EL (cell line): ENCODE measurements at places on chromosomes 13 and 19.

DNA sequence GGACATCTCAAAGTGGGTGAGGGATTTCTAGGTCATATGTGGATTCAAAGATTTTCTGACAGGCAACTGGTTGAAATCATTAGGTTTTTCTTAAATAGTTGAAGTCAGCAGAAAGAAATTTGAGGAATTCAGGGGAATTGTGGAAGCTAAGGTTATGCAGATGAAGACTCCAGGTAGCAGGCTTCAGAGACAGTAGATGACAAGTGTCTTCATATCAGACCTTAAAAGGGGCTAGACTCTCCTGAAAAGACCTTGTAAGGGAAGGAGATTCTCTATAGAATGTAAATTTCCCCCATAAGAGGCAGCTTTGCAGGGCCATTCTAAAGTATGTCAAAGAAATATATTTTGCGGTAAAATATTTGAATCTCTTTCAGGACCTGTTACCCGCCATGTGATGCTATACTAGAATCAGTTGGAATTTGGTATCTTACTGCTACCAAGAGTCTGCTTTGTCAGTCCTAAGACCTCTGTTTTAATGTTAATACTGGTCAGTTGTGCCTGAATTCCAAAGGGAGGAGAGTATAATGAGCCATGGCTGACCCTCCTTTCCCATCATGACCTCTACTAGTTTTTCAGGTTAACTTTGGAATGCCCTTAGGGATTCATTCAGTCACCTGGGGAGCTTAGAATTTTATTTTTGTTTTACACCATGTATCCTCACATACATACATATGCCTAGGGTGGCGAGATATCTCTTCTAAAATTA, 1115.5 kb upstream of the SLC10A2 start:
- DNase-seq, result no peak

GRCh38 chr19:10292206-10292788, 2.5 kb downstream of the ICAM5 start:
- peak; percentile 81 for DNase-seq

- DNase-seq, result peak; percentile 50
These were observed 28.1 kb upstream of the MPHOSPH8 start for GRCh38 chr13:19605161-19605955.

DNA sequence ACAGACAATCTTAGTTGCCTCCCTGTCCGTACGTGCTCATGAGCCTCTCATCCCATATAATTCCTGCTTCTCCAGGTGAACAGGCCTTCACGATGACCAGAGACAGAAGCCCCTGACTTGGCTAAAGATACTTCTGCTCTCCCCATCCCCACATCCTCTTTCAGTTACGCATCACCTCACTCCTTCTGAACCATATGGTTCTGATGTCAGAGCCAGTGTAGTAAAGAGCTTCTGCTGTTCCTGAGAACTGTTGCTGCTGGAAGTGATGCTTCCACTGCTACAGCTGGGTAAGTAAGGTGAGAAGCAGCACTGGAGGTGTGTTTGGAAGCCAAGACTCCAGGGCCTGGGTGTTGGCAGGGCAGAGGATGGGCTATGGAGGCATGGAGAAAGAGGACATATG, 12.9 kb downstream of the SIGLECL1 start:
- no peak for DNase-seq

- DNase-seq, result no peak
These were observed 152.0 kb upstream of the MYO16 start for GRCh38 chr13:108477376-108477775.

DNA sequence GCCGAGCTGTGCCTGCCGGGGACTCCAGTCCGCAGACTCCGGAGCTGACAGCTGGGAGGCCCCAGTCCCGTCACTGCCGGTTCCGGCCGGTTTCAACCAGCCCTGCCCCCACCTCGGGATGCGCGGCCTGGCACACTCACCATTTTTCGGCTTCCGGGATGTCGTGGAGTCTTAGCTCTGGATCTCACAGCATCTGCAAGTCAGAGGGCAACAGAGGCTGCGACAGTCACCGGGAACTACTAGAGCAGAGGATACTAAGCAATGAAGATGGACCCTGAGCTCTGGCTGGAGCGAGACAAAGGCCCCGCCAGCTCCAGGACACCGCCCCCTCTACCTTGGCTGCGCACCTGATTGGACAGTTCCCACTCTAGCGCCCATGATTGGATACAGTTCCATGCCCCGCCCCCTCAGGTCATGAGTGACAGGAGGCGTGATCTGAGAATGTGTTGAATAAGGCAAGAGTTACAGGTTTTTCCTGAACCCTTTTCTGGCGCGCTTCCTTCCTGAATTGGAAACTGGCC, at the start of gene ZNF682:
ZNF682 (minus strand) TSS at position 303 of the 521 bp plus-strand sequence; CDS start at position 143, 160 bp downstream.
- peak; percentile 96 for DNase-seq

DNA sequence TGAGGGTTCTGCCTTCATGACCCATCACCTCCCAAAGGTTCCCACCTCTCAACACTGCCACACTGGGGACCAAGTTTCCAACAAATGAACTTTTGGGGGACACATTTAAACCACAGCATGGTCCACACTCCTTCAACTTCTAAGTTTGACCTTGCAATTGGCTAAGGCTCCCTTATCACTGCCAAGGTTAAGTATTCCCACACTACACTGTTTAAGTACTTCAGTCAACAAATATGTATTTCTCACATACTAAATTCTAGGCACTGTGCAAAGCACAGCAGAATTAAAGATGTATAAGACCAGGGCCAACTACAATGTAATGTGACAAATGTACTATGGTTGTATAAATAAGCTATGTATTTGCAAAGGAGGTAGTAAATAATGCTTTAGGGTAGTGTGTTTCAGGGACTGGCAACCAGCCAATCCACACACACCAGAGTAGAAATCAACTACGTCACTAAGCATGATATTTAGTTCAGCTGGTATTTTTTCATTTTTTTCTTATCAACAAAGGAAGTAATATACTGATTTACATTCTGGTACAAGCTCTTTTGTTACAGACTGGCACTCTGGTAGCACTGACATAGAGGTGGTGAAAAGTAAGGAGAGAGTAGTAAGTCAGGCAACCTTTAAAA, 12.2 kb downstream of the NUFIP1 start:
- no peak for DNase-seq

DNA sequence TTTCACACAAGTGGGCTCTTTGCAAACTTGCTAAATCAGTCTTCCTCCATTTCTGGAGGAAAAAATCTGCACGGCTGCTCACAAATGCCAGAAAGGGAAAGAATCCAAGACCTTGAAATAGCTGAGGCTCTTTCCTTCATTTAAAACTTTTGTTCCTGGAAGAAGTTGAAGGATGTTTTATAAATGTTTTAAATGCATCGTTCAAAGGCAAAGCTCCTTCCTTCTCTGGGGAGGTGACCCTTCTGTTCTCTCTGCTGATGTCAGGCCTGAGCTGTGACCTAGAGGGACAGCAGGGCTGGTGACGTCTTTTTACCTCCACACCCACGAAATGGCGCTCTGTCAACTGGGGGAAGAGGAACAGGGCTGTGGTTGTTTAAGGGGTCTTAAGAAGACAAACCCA, 376.4 kb upstream of the ZNF507 start:
- no peak for DNase-seq

DNA sequence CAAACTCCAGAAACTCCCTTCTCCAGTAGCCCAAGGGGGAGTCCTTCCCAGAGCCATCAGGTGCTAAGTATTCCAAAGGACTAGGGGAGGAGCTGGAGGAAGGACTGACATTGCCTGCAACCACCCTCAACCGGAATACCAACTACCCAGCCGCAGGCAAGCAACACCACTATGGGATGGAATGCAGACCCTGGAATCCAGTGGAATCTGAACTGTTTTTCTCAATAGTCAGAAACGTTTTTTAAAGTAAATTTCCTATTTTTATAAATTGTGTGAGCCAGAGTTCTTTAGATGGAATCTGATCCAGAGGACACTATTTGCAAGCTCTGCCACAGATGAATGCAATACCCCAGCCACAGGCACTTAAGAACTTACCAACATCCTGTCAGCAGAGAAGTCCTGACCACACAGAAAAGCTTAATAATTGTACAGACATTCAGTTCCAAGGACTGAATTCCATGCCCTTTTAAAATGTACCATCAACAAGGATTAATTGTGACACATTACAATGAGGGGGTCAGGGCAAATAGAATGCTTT, 92.1 kb downstream of the USP12 start:
- DNase-seq, result peak; percentile 71

DNA sequence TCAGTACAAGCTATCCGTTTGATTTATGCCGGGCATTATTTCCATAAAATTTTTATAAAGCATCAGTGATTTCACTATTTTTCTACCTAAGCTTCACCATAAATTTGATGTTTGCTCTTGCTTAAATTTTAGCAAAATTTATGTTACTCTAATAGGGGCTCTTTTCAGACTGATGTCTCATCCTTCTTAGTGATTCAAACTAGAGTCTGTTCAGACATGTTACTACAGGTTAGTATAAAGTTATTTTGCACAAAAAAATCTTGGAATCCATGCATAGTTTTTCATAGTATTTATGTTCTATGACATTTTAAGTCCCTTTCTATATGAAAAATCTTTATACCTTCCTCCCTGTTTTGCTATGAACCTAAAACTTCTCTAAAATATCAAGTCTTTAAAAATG, 1151.9 kb downstream of the SLITRK5 start:
- no peak for DNase-seq

GRCh38 chr13:75759531-75759930, 123.4 kb downstream of the LMO7 start:
- DNase-seq, result no peak

DNA sequence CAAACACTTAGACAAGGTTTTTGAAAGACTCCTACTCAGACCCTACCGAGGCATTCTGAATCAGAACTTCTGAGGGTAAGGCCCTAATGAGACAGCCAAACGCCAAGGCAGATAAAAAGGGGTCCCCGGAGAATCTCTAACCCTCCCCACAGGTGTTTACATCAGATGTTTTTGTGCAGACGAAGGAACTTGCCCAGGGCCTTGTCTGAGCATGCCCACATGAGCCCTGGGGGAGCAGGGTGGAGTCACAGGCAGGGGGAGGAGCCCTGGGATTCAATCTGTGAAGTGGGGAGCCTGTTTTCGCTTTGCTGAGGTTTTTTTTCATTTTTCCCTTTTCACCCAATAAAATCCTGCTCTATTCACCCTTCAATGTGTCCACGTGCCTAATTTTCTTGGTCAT, 61.6 kb upstream of the MED4 start:
- DNase-seq, result no peak

- peak; percentile 68 for DNase-seq
These were observed 81.2 kb downstream of the STARD13 start for GRCh38 chr13:33204130-33204927.

DNA sequence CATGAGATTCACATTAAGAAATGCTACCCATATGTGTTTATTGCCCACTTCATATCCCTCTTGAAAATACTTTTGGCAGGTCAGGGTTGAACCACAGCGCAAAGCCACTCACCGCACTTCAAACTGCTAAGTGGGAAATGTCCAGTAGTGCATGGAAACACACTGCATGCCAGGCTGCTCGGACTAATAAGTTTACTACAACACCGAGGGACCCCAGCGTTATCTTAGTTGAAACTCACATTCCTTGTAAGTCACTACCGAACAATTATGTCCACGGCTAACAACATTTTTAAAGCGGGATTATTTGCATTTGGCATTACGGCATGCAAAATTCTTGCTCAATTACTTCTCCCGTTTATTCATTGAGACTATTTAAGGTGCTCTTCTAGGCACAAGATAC, 4.0 kb downstream of the BRD4 start:
- no peak for DNase-seq

DNA sequence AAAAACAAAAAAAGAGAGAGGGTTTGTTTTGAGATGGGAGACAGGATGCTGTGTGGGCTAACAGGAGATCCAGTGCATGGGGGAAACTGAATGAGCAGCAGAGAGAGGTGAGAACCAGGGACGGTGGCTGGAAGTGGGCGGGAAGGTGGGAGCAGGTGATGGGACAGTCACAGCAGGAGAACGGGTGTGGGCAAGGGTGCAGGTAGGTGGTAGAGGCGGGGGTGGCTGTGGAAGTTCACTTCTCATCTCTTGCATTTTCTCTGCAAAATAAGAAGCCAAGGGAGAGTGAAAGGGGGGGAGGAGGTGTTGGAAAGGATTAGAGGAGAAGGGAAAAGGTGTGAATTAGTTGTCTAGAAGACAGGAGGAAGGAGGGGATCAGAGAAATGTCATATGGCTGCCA, 21.9 kb downstream of the FBXO17 start:
- DNase-seq, result no peak

- DNase-seq, result no peak
These were observed 1.1 kb downstream of the SAFB2 start for GRCh38 chr19:5621311-5621944.

- DNase-seq, result no peak
These were observed 122.3 kb downstream of the SLC7A1 start for GRCh38 chr13:29473166-29473565.

GRCh38 chr13:34344816-34345215, 526.9 kb downstream of the RFC3 start:
- DNase-seq, result no peak

DNA sequence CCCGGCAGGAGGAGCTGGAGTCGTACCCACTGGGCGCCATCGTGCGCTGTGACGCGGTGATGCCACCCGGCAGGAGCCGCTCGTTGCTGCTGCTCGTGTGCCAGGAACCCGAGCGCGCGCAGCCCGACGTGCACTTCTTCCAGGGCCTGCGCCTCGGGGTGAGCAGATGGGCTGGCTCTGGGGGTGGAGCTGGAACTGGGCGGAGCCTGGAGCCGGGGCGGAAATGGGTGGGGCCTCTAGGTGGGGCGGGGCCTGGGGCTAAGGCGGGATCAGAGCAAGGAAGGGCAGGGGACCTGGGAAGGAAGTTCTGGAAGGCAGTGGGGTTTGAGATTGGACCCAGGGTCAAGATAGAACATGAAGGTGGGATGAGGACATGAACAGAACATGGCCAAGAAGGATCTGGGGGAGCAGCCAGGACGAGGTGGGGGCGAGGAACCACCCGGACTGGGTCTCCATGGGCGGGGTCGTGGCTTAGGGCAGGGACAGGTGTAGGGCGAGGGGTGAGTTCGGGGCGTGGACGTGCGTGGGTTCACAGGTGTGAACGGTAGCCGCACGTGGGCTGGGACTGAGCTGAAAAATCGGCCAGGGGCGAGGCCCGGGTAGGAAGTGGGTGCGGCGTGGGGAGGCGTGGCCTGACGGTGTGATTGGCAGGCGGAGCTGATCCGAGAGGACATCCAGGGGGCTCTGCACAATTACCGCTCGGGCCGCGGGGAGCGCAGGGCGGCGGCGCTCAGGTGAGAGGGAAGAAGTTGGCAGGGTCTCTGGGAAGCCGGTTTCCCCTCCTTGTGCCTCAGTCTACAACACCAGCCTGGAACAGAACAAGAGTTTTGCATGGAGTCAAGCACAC, 4.7 kb downstream of the EPS8L1 start:
- DNase-seq, result peak; percentile 79

DNA sequence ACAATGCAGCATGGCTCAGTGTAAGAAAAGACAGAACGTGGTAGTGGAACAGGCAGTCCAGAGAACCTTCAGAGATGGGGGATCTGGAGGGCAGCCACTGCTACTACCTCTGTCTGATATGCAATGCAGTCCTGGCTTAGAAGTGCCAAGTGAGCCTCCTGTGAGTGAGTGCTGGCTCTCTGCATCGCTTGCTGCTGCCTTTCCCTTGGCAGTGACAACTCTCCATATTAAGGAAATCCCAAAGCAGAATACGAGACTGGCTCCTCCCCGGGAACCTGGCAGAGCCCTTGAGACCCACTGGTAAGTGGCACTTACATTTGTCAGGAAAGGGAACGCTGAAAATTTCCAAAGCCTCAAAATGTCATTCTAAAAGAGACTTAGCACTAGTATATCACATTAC, 7.5 kb downstream of the DOCK9 start:
- DNase-seq, result no peak

- DNase-seq, result no peak
These were observed 21.6 kb downstream of the GPR183 start for GRCh38 chr13:99285432-99286182.
